NCI-H2171 treated with DMSO at 0.1 percent for 48 hours (cell line): ENCODE measurements at places on chromosomes 2 and 18.

DNA sequence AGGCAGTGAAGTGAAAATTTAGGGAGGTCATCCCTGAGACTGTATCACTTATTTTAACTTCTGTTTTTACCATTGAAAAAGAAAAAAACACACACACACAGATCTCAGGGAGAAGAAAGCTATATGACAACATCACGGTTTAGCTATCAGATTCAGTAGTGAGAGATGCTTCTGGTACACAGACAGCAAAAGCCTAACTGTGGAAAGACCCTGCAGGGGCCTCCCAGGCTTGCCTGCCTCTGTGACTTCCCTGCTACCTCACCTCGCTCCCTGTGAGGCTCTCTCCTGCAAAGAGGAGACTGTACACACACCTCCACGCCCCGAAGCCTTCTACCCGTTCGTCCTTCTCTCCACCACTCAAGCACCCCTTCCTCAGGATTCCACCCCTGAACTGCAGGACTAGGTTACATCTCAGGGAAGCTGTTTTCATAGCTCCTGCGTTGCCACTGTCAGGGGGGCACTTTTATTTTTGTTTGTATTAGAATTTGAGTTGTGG lies 86.3 kb downstream of the EPB41L3 start:
- DNase-seq, result no peak

DNA sequence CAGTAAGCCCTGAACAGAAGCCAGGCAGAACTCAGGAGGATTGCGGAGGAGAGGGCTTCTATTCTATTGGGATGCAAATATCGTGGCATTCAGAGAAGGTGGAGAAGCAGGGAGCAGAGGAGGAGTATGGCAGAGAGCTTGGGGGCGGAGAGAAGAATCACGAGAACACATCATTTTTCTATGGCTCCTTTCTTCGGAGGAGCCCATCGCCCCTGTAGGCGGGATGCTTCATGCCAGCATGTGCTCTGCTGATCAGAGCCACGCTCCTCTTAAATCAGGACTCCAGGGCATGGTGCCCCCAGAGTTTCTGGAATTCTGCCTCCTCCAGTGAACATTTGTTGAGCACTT lies 71.1 kb downstream of the CIB4 start:
- DNase-seq, result no peak

- peak; percentile 12 for DNase-seq
Measured at GRCh38 chr2:231241755-231242507, 43.5 kb downstream of the ARMC9 start.

DNA sequence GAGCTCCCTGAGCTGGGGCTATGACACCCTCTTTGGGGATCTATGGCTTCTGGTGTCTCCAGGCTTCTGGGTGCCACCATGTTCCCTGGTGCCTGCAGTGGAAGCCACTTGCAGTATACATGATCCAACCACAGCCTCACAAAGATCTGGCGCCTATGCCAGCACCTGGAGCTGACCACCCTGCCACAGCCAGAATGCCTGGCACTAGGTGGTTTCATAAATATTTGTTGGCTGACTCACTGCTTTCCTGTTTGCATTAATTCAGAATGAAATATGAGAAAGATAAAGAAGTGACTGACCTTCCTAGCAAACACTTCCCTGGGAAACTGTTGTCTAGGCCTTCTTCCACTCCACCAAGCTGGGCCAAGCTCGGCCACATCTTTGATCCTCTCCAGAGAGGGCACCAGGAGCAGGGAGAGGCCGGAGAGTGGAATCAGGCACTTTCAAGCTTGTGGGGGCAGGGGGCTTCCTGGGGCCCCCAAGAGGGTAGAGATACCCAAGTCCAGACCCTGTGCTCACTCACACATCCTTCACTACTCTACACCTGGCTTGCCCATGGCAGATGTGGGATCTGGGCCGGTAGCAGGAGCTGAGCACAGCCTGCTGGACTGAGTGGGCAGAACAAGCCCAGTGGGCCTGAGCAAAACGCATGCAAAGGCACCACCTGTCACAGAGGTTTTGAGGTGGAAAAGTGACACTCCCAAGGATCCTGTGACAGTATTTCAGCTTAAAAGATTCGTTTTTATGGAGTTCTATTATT lies 565.7 kb downstream of the SLC4A3 start:
- no peak for DNase-seq

- no peak for DNase-seq
Measured at GRCh38 chr2:172373766-172374165, 53.6 kb upstream of the ITGA6 start.

GRCh38 chr2:27171351-27171848 lies 22.6 kb downstream of the TCF23 start:
- DNase-seq, result no peak
